Activated naive CD8-positive, alpha-beta T cell treated with anti-CD3 and anti-CD28 coated beads for 36 hours (primary cell): ENCODE measurements at places on chromosomes 1 and 21.

DNA sequence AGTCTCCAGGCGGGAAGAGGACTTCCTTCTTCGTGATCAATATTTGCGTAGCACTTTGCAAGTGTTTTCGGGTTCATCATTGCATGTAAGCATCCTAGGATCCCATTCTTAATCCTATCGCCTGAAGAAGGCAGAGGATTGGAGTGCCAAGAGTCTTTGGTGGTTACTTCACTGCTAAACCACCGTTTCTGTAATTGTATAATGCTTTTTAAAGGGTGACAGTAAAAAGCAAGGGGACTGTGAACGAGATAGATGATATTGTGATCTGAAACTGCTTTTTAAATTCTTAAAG is 345 bp upstream of the ALDH9A1 start:
- DNase-seq: no peak

DNA sequence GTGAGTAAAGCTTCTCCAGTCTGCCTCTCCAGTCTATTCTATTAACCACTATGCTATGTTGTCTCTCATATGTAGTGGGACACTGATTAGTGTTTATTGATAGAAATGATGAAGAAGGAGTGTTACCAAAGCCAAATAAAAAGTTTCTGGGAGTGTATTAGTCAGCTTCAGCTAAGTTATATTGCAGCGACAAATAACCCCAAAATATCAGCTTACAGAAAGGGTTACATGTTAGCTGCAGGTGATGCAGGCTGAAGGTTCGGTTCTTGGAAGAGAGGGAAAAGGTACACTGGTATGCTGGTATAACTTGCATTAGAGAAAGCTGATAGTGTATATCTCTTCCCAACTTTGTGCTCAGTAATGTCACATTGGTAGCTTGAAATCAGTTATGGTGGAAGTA is 10.6 kb upstream of the AK2 start:
- DNase-seq: no peak

DNA sequence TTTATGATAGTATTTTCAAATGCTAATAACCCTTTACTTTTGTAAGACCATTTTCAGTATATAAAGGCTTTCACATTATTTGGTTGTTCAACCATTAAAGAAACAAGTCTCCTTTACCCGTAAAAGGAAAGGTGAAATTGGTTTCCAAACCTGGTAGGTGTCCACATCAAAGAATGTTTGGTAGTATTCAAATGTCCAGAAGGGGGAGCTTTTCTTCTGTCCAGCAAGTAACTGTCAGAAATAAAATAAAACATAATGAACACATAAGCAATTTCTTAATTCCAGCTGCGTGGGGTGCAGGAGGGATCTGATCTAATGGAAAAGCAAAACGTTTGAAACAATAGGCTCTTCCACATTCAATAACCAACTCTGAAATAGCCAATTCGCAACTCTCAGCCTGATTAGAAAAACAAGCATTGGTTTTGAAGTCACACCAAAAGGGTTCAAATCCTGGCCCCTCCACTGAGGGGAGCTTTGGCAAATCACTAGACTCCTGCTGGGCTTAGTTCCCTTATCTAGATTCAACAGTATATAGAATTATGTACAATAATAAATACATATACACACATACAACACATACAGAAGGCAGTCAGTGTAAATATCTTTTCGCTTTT is 11.0 kb downstream of the YIPF1 start:
- DNase-seq: no peak

GRCh38 chr1:89905395-89906058 is 84.7 kb downstream of the LRRC8D start:
- DNase-seq: no peak

GRCh38 chr1:103218369-103218768 is 110.0 kb upstream of the COL11A1 start:
- no peak for DNase-seq

- DNase-seq: peak; percentile 47
Measured at GRCh38 chr1:28259934-28260802, 850 bp downstream of the SESN2 start.

DNA sequence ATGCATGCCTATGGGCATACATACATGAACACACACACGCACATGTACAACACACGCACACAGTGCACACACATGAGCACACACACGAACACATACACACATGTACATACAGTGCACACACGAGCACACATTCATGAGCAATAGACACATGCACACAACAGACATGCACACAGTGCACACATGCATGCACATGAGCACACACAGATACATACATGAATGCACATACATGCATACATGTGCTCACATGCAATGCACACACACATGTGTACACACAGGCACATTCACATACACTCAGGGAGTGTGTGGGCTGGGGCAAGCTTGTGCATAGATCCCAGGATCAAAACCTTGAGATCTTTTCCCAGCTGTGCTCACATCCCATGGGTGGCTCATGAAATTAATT is 18.9 kb downstream of the CRYAA start:
- no peak for DNase-seq

DNA sequence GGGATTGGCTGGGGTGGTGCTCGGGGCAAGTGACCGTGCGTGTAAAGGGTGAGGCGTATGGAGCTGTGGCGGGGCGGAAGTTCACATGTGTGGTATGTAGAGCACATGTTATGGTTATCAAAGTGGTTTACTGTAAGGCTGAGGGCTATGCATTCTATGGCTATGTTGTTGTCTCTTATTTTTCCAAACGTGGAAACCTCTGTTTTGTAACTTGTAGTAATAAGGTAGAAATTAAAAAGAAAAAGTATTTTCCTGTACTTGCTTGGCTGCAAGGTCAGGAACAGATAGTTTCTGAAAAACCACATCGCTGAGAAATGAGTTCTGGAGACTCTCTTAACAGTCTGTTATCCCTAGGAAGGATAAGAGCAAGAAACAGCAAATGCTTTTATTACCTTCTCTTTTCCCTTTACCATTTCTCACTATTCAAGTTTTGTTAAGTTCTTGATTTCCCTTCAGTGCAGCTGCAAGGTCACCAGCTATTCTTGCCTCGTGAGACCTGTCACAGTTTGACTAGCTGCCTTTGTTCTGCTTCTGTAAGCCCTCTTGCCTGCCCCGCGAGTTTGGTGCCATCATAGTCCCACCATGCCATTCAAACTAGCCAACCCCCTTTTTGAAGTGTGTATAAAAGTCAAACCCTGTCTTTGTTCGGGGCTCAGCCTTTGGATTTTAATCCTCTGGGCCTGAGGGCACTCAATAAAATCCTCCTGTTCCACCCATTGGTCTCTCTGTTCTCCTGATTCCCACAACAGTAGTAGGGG is 9.5 kb downstream of the RNU1-2 start:
- peak; percentile 65 for DNase-seq

DNA sequence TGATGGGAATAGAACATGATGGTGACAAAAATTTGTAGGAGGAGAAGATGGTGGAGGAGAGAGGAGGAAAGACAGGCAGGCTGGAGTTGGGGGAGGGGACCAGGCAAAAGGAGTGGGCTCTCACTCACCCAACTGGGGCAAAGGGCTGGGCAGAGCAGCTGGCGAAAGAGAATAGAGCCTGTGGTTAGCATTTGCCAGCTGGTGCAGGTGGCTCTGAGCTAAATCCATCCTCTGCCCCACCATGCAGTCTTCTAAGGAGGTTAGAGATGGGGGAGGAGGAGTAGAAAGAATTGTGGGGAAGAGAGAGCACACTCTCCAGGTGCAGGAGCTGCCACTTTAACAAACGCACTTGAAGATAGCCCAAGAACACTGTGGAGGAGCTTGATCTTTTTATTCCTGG is 27.6 kb upstream of the SLAMF1 start:
- no peak for DNase-seq

- DNase-seq: no peak
Measured at GRCh38 chr1:110948038-110948810, 15.5 kb downstream of the LRIF1 start.

GRCh38 chr1:33320619-33321165 is at the start of gene A3GALT2:
Gene A3GALT2, minus strand, starts transcription at chr1:33321098. Its CDS starts 0 bp downstream, at chr1:33321098.
- no peak for DNase-seq

GRCh38 chr1:39255222-39255621 is 50.7 kb downstream of the MACF1 start:
- DNase-seq: no peak

DNA sequence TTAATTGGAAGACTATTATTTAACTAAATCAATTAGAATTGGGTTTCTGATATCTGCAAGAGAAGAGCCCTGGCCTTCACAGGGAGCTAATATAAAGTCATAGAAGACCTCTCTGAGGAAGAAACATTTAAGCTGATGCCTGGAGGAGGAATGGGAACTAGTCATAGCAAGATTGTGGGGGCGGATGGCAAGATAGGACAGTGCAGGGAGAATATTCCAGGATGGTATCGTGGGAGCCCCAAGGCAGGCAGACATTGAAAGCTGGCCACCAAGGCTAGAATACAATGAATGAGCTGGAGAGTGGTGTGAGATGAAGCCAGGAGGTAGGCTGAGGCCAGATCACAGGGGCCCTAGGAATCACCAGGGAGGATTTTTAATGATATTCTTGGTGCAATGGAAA is 20.8 kb upstream of the MYSM1 start:
- DNase-seq: no peak

- no peak for DNase-seq
Measured at GRCh38 chr1:84918726-84919336, 25.8 kb upstream of the LPAR3 start.

DNA sequence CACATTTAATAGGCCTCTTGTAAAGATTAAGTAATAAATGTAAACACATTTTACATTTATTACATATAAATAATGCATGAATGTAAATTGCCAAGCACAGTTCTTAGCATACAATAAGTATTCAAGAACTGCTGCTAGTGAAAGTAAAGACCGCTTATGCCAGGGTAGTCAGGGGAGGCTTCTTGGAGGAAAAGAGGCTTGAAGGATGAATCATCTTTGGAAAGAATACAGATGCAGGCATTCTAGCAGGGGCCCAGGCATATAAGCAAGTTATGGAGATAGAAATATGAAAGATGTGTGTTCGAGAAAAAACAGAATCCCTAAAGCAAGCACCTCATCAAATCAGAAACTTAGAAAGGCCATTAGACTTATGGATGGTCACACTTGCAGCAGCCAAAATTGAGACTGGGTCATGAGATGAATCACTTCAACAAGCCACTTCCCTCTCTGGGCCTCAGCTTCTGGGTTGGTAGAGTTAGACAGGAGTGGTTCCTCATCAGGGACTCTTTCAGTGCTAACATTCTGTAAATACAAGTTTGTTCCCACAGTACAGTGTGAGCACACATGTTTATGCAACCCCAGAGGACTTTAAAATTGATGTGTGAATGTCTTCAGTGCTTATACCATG is 79.8 kb upstream of the ROR1 start:
- DNase-seq: no peak

GRCh38 chr1:199762572-199762971 is 264.9 kb upstream of the NR5A2 start:
- no peak for DNase-seq

DNA sequence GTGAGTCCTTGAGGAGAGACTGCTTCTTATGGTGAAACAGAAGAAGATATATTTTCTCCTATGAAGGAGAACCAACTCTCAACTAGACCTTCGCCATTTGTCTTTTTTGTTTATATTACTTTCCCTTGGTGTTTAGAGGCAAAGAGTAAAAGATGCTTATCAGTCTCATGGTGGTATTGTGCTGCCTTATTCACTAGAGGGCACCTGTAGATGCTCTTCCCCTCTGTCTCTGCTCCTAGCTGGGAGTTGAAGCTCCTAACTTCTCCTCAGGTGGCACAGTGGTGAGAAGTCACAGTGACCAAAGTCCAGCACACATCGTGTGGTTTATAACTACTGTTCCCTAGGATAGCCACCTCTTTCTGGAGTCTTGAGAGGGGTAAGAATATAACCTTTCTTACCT is 1359.6 kb downstream of the PLA2G4A start:
- DNase-seq: no peak

GRCh38 chr1:2226525-2227345 is 1.4 kb upstream of the SKI start:
- DNase-seq: no peak

DNA sequence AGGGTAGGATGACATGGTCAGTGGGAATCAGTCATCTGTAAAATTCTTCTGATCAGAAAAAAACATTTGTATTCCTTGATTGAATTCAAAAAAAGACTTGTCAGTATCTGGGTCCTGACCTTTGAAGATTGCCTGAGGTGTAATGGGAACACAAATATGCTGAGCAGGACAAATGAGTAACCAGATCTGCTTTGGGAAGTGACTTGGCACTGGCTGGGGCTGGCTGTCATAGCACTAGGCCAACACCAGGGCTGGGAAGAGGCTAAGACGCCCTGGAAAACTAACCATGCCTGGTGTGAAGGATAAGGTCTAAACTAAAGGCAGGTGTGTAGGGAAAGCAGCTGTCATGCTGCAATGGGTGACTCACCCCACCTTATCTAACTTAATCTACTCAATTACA is 452.9 kb upstream of the BEND5 start:
- no peak for DNase-seq

- no peak for DNase-seq
Measured at GRCh38 chr21:18524097-18524880, 120.7 kb upstream of the TMPRSS15 start.

DNA sequence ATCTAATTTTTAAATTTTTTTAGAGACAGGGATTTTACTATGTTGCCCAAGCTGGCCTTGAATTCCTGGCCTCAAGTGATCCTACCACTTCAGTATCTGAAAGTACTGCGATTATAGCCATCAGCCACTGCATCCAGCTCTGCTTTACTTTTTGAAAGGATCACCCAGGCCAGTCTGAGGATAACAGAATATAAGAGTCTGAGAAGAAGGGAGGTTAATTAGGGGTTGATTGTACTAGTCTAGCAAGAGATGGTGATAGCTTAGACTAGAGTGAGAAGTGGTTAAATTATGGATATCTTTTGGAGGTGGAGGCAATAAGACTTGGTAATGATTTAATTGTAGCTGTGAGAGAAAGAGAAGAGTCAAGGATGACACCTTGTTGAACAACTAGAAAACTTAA is 32.2 kb downstream of the PHACTR4 start:
- DNase-seq: no peak

- DNase-seq: peak; percentile 60
Measured at GRCh38 chr1:983798-984475, 2.0 kb upstream of the PERM1 start.

DNA sequence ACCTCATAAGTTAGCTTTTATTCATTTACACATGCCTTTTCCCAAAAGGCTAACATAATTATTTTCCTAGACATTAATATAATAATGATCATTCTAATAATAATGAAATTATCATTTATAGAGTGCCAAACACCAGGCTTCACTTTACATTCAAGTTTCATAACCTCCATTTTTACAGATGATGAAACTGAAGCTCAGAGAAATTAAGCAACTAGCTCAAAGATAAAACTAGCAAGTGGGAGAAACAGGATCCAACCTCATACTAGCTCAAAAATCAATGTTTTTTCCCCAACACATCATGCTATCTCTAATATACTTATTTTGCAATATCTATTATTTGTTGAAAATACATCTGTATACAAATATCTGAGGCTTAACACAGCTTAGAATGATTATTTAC is 14.0 kb downstream of the LPGAT1 start:
- DNase-seq: no peak

DNA sequence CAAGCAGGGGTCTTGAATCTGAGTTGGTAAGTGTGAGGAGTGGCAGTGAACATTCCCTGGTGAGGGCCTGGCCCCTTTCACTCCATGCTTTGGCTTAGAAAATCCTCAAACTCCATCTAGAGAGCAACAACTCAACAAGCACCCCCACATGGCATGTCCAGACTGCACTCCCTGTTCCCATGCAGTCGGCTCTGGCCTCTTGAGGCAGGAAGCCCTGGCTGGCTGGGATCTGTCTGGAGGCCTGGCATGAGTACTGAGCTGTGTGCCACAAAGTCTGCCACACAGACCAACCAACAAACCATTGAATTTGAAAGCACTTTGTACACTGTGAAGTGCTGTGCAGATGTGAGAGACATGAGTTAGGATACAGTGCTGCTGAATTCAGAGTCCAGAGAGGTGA is 25.2 kb downstream of the COA7 start:
- no peak for DNase-seq
